ENCODE measurements at places on chromosomes 3 and 15.

DNA sequence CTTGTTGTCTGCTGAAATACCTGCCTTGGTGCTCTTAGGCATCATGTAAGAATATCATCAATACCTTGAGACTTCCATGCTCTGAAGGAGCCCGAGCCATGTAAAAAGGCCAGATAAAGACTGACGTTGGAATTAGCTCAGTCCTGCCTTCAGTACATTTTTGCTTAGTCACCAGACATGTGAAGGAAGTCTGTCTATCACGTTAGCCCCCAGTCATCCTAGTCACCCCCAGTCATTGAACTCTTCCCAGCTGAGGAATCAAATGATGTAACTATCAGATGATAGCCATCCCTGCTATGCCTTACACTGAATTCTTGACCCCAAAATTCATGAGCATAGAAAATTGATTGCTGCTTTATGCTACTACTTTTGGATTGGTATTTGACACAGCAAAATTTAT is 351.2 kb upstream of the SGO1 start:
- no peak for DNase-seq

DNA sequence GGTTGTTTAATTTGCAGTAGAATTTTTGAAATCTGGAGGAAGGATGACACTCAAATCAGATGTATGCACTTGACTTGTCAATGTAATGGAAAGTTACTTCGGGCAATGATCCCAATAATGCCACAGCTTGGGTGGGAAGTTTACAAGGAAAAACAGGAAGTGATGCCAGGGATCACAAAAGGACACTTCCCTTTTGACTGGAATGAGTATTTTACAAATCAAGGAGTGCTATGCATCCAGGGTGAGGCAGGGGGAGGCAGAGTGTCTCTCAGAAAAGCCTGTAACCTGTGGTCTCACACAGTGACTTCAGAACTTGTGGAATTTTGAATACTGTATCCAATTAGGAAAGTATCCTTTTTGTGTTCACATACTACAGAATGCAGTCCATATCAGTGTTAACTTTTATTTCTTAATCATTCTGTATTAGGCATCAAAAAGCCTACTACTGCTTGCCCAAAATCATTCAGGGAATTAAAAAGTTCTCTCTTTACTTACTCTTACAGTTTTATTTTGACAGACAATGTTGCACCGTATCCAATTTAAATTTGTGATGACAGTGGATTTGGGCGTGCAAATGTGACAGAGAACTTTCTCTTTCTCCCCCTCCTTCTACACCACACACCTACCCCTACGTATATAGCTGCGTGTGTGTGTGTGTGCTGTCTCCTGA is 445.1 kb downstream of the MECOM start:
- no peak for DNase-seq

GRCh38 chr15:58463815-58464650 is 32.2 kb downstream of the LIPC start:
- DNase-seq = no peak

- DNase-seq = no peak
Measured at GRCh38 chr3:71903112-71903495, 118.2 kb upstream of the PROK2 start.
